ENCODE measurements at places on chromosomes 5 and 9. TPM values are rescaled to one million over a fixed set of nuclear protein-coding genes. Genes with fewer than 3 reads are reported as not detected.
A peak's percentile ranks its signal among the peaks of the same experiment; 100 is the strongest.

DNA sequence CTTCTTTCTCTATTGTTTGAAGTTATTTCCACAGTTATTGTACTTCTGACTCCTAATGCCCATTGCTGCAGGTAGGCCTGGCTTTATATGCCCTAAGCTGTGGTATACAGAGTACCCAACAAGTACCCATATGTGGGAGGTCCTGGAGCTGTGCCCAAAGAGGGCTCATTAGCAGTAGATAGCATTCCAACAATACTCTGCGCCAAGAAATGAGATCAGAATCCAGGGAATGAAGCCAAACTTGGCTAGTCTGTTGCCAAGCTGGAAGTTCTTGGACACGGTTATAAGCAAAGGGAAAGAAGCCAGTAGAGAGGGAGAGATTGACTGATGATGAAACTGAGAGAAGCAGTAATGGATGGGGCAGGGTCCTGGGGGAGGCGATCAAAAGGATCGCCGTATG lies 29.7 kb upstream of the FAM169A start:
- DNase-seq, result no peak

The ZNF366 gene
- polyA plus RNA-seq, result 3.6 TPM

- DNase-seq, result peak; percentile 36
These were observed 587.7 kb upstream of the GRAMD2B start for GRCh38 chr5:125835293-125836172.

- no peak for DNase-seq
These were observed 51.2 kb downstream of the DIAPH1 start for GRCh38 chr5:141567513-141568117.

GRCh38 chr5:40681363-40682153 lies 1.8 kb downstream of the PTGER4 start:
- no peak for DNase-seq

Measured in right renal pelvis (tissue), 4 donors.